ENCODE measurements at places on chromosomes 12 and 14.

GRCh38 chr12:104602406-104602805 is 145.7 kb downstream of the CHST11 start:
- no peak for DNase-seq

- DNase-seq = no peak
Measured at GRCh38 chr12:54563787-54564186, 14.4 kb downstream of the PDE1B start.

- DNase-seq = no peak
Measured at GRCh38 chr12:24562771-24563431, 386.0 kb downstream of the BCAT1 start.

- DNase-seq = no peak
Measured at GRCh38 chr14:64709126-64709525, 4.9 kb downstream of the PLEKHG3 start.

- DNase-seq = no peak
Measured at GRCh38 chr14:36268121-36268520, 52.3 kb downstream of the MBIP start.

GRCh38 chr12:106018286-106018685 is 120.5 kb downstream of the NUAK1 start:
- DNase-seq = no peak

GRCh38 chr12:82366197-82366596 is 7.9 kb downstream of the METTL25 start:
- no peak for DNase-seq

GRCh38 chr12:75805905-75806304 is 225.7 kb downstream of the PHLDA1 start:
- no peak for DNase-seq

DNA sequence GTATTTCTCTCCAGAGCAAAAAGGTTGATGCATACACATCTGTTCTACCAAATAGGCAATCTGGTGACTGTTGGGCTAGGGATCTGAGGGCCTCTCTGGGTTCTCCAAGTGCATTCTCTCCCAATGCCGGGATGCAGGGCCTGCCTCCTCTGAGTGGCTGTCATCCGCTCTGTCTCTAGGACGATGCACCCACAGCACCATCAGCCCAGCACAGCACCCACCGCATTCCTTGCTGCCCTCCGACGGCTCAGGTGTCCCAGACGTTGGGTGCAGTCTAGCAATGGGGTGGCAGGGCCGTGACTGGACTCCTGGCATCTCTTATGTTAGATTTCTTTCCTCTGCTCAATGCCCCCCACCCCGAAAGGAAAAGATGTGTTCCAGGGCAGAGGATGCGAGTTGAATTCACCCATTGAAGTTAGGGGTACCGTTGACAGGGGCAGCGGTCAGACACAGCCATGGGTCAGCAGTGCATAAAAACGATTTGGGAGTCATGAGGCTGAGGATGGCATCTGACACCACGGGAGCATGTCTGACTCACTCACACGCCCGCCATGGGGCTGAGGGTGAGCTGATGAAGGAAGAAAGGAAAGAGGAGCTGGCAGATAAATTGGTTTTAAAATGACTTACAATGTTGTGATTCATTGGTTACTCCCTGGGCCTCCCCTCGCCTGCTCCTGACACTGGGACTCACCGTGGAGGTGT is 93.2 kb upstream of the C14orf180 start:
- DNase-seq = no peak

- DNase-seq = no peak
Measured at GRCh38 chr14:94697773-94698556, 71.9 kb downstream of the GSC start.

GRCh38 chr12:53505086-53505485 is 2.2 kb downstream of the NPFF start:
- no peak for DNase-seq

GRCh38 chr14:70064136-70064865 is 124.5 kb downstream of the SLC8A3 start:
- DNase-seq = no peak

DNA sequence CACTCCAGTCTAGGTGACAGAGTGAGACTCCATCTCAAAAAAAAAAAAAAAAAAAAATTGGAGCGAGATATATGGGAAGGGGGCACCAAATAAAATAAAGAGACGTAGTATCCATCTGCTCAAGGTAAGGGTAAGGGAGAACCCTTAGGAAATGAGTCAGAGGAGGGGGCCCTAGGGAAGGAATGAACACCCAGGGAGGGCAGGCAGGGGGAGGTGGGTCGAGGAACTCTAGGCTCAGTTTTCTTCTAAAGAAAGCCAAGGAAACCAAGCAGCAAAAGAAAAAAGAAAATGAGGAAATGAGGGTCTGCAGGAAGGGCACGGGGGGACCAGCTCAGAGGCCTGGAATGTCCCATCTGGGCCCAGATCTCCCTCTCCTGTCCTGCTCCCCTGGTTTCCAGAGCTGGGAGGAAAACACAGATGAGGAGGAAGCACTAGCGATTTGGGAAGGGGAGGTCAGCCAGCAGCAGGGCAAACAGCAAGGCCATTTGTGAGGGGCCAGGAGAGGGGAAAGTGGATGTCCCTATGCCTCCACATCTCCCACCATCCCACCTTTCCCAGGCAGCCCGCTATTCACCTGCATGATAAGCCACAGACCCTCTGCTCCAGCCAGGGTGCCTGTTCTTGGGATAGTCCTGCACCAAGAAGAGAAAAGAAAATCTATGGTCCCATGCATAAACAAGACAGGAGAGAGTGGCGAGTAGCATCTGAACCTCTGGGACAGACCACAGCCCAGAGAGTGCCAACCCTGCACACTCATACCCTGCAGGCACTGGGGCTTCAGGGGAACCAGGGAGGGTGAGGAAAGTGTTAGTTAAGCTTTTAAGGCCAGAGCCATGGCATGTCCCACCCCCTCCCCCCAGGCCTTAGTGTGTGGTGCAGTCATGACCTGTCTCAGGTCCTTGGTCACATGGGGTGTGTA is 11.9 kb downstream of the SPRYD3 start:
- DNase-seq = no peak

DNA sequence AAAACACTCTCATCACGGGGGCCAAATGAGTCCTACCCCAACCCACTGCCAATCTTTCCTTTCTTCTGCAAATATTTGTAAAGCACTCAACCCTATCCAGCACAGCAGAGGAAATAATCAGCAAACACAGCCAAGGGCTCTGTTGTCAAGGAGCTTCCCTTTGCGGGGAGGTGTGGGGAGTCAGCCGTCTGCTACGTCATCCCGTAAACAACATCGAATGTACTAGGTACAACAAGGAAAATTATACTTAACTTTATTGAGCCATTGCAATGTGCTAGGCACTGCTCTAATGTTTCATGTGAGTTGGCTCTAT is 22.8 kb downstream of the TMEM63C start:
- no peak for DNase-seq

GRCh38 chr12:69405566-69405865 is 46.0 kb downstream of the YEATS4 start:
- no peak for DNase-seq

DNA sequence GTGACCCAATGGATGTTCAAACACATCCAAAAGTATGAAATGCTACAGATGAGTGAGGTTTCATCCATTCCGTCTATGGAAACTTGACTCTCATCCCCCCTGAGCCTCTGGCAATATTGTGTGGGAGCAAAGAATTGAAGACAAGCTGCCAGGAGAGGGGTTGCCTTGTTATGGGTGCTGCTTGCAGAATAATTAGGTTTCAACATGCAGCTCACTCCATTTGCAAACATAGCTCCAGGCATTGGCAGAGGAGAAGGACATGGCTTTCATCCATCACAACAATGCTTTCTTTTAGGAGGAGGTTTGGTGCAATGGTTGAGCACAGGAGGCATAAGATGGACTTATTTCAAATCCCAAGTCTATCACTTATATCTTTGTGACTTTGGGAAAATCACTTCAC is 220.7 kb upstream of the SRRM4 start:
- no peak for DNase-seq

GRCh38 chr14:81837304-81837703 is 303.7 kb upstream of the SEL1L start:
- no peak for DNase-seq

DNA sequence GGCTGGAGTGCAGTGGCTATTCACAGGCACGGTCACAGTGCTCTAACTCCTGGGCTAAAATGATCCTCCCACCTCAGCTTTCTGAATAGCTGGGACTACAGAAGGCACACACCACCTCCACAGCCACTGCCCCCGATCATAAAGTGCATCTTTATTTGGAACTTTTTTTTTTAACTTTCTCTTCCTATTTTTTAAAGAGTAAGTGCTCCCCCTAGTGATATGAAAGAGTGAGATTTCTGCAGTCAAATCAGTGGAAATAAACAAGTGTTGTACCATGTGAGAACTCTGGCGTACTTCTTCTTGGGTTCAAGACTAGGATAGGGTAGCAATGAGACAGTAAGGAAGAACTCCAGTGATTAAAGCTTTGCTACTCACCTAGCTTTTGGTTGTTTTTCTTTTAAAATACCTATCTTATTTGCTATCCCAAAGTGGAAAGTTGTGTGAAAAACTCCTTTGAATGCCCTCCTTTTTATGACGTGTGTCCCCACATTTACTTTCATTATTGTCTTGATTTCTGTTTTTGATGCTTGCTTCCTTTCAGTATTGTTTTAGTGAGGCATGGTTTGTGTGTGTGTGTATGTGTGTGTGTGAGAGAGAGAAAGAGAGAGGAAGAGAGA is 6.6 kb downstream of the PPP4R4 start:
- no peak for DNase-seq

DNA sequence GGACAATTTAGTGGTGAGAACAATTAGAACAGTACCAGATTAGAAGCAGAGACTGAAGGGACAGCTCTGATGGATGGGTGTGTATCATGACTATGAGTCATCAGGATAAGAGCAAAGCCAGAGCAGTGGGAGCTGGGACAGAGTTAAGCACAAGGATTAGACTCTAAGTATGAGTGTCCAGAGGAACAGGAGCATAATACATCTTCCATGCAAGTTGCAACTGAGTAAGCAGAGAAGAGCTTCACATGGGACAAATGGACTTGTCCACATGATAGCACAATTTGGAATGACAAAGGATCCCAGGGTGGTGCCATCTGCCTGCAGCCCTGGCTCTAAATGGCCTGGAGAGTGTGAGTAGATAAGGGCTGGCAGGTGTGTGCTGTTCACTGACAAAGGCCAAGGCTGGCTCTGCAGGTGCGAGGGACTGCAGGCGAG is 226.4 kb upstream of the CAND1 start:
- no peak for DNase-seq

DNA sequence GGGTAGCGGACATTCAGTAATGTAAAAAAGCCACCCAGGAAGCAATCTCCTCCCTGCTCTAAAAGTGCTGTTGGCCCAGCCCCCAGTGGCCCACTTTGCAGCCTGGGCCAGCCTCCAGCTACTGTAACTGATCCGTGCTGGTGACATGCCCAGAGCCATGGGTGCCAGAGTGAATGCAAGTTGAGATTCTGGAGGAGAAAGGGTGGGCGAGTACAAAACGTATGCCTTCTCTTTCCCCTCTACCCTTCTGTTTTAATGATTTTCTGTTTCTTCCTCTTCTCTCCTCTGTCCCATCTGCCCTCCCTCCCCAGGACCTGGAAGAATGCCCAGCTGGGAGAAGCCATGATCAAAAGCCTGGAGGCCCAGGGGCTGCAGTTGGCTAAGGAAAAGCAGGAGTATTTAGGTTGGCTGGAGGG is 16.9 kb downstream of the PLEKHD1 start:
- DNase-seq = no peak

GRCh38 chr14:102891556-102891955 is 30.9 kb upstream of the AMN start:
- no peak for DNase-seq

- DNase-seq = no peak
Measured at GRCh38 chr12:131220331-131220685, 266.6 kb downstream of the ADGRD1 start.

- no peak for DNase-seq
Measured at GRCh38 chr12:29429999-29430715, 49.2 kb upstream of the ERGIC2 start.

DNA sequence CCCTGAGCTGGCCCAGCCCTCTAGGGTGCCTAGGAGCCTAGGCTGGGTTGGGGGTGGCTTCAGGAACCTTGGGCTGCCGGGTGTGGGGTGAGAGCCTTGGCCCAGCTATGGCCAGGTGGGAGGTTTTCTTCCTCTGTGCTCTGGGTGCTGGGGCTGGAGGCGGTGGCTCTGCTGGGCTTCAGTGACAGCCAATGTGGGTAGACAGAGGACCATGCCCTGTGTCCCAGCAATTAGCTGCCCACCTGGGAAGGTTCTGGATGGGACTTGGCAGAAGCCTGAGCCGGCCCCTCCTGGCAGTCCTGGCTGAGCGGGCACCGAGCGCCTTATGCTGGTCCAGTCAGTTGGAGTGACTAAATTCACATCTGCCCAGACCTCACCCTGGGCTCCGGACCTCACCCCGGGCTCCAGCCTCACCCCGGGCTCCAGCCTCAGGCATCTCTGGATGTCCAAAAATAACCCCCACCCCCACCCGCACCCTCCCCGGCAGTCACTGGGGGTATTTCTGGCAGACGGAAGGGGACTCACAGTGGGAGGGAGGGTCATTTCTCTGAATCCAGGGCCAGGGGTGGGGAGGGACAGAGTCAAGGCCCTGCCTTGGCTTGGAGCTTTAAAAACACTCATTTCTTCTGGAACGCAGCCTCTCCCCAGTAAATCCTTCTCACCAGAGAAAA is 46.9 kb downstream of the CYP46A1 start:
- DNase-seq = no peak

GRCh38 chr12:120012067-120012621 is 23.1 kb downstream of the BICDL1 start:
- DNase-seq = no peak

- DNase-seq = no peak
Measured at GRCh38 chr14:88565427-88565826, 2.6 kb downstream of the ZC3H14 start.
